Nasal cavity respiratory epithelium epithelial cell of viscerocranial mucosa (primary cell): ENCODE measurements at places on chromosomes 2 and 18. TPM values are rescaled to one million over a fixed set of nuclear protein-coding genes. Genes with fewer than 3 reads are reported as not detected.

GAREM2 gene
- 0.34 and 0.50 TPM in 2 replicates for total RNA-seq

TEKT4 gene
- not detected in 2 replicates for total RNA-seq

ACVR2A gene
- total RNA-seq, result 8.2 and 15.4 TPM in 2 replicates

RNF149 gene
- 114 and 144 TPM in 2 replicates for total RNA-seq

SLC5A7 gene
- not detected in 2 replicates for total RNA-seq

UNC80 gene
- total RNA-seq, result under 0.01 and 0.21 TPM in 2 replicates

GATA6 gene
- 1.7 and 4.2 TPM in 2 replicates for total RNA-seq

EMILIN1 gene
- total RNA-seq, result 0.34 and 0.36 TPM in 2 replicates

BCL2L11 gene
- 4.4 and 14.8 TPM in 2 replicates for total RNA-seq

HS6ST1 gene
- total RNA-seq, result 19.8 and 87.0 TPM in 2 replicates

TCF23 gene
- under 0.01 TPM in 1 of 2 replicates, not detected in the other for total RNA-seq

PKDCC gene
- 0.28 and 0.34 TPM in 2 replicates for total RNA-seq

SH3RF3 gene
- total RNA-seq, result under 0.01 and 0.57 TPM in 2 replicates

CDH7 gene
- under 0.01 TPM in 1 of 2 replicates, not detected in the other for total RNA-seq

RALB gene
- total RNA-seq, result 53.3 and 72.5 TPM in 2 replicates

SPR gene
- 10.6 and 24.2 TPM in 2 replicates for total RNA-seq

PID1 gene
- 3.3 and 3.8 TPM in 2 replicates for total RNA-seq

MTA3 gene
- 17.1 and 32.0 TPM in 2 replicates for total RNA-seq

CAVIN2 gene
- total RNA-seq, result 2.1 and 9.3 TPM in 2 replicates

MARCO gene
- 0.07 TPM in 1 of 2 replicates, not detected in the other for total RNA-seq

MMADHC gene
- 153 and 222 TPM in 2 replicates for total RNA-seq

STPG4 gene
- under 0.01 and 0.07 TPM in 2 replicates for total RNA-seq

ZNF24 gene
- 35.5 and 40.6 TPM in 2 replicates for total RNA-seq

IL37 gene
- total RNA-seq, result not detected in 2 replicates

GNLY gene
- under 0.01 TPM in 1 of 2 replicates, not detected in the other for total RNA-seq

ATP6V1C2 gene
- 0.68 and 1.9 TPM in 2 replicates for total RNA-seq

NEU4 gene
- 0.07 TPM in 1 of 2 replicates, not detected in the other for total RNA-seq

RBMS1 gene
- total RNA-seq, result 31.4 and 67.2 TPM in 2 replicates

KIF1A gene
- 0.07 TPM in 1 of 2 replicates, not detected in the other for total RNA-seq

HOXD13 gene
- total RNA-seq, result not detected in 2 replicates
